ENCODE measurements at places on chromosomes 12 and 14.

DNA sequence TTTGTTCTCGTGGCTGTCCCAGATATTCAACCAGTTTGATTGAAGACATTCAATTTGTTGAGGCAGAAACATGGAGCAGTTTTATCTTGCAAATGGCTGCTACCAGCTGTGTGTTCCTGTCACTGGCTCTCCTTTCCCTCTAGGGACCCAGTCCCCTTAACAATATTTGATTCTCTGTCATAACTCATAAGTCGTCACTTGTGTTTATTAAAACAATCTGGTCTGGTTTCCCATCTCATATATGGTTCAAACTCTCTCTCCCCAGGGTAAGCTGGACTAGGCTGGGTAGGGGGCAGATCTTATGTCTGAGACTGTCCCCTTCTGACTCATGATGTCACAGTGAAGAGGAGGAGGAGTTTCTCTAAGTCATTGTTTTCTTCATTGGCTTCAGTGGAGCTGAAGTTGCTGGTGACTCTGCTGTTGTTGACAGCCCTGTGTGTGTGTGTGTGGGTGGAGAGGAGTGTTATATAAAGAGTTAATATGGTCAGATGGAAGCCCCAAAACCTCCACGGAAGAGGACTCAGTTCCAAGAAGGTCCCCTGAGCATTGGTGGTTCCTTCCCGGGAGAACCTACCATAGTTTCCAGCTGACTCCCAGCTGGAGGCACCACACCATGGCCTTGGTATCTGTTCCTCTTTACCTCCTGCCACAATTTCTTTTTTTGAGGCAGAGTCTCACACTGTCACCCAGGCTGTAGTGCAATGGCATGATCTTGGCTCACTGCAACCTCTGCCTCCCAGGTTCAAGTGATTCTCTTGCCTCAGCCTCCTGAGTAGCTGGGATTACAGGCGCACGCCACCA, 16.1 kb upstream of the GNG2 start:
- no peak for DNase-seq

DNA sequence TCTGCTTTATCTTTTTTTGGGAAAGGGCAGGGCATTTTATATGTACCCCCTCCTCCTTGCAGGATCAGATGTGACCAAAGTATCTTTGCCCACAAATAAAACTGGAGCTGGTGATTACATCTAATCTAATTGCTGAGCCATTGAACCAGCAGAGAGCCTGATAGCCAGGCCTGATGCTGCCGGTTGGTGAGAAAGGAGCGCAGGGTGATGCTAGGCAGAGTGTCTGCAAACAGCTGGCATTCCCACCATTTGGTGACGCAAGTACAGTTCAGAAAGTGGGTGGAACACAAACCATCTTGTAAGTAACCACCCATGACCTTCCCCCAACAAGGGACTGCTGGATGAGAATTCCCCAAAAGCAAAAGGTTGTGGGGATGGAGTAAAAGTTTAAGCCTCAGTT, 12.7 kb downstream of the DPPA3 start:
- DNase-seq = no peak

DNA sequence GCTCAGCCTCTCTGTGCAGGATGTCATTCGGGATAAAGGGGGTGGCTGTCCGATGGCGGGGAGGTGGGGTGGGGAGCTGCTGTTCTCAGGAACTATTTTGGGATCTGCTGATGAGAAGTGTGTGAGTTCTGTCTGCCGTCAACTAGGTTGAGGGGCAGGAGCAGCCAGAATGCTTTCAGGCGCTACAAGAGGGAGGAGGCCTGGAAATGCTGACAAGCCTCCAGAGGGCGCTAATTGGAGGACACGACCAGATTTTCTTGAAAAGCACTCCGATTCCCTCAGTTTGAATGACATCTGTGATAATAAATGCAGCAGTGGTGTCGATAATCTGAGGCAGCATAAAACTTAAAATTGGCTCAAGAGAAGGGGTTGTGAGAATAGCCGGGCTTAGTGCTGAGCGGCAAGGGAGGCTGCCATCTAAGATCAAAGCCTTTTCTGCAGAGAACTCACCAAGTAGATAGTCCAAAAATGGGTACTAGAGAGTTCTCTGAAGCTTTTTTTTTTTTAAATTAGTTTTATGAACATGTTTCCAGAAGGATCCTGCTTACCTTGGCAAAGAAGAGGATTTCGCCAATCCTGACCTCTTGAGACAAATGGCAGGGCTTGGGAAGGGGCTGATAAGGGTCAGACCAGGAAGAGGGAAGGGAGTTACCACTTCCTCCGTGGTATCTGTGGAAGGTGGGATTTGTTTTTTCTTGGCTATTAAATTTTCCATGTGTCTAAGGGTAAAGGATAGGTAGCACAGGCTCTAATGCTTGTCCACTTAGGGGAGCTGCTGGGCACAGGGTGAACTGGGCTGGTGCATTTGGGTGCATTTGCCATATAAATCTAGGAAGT, 94.4 kb downstream of the CRACR2A start:
- peak; percentile 1 for DNase-seq

DNA sequence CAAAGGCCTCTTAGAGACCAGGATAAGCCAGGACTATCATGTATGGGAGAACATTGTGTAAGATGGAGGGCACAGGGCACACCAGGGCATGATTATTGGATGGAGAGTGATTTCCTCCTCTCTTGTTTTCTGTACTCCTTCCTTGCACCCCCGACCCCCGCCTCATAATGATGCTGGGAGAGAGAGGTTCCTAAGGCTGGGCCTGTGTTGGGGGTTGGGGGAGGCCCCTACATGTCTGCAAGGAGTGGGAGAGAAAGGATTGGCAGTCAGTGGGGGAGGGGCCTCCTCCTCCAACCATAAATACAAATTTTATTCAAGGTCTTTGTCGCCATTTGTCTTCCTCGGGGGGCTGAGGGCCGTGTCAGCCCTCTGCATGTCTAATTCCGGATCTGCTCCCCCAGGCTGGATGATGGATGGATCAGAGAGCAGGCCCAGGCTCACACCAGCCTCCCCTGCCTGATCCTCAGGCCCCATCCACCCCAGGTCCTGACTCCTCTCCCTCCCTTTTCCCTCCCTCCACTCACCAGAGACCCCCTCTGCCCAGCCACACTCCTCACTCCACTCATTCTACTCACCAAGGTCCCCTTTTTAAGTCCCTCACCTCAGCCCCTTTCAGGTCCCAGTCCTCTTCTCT, 2.0 kb upstream of the C1QL4 start:
- no peak for DNase-seq

GRCh38 chr14:61747342-61747741, 14.9 kb upstream of the SNAPC1 start:
- DNase-seq = no peak

DNA sequence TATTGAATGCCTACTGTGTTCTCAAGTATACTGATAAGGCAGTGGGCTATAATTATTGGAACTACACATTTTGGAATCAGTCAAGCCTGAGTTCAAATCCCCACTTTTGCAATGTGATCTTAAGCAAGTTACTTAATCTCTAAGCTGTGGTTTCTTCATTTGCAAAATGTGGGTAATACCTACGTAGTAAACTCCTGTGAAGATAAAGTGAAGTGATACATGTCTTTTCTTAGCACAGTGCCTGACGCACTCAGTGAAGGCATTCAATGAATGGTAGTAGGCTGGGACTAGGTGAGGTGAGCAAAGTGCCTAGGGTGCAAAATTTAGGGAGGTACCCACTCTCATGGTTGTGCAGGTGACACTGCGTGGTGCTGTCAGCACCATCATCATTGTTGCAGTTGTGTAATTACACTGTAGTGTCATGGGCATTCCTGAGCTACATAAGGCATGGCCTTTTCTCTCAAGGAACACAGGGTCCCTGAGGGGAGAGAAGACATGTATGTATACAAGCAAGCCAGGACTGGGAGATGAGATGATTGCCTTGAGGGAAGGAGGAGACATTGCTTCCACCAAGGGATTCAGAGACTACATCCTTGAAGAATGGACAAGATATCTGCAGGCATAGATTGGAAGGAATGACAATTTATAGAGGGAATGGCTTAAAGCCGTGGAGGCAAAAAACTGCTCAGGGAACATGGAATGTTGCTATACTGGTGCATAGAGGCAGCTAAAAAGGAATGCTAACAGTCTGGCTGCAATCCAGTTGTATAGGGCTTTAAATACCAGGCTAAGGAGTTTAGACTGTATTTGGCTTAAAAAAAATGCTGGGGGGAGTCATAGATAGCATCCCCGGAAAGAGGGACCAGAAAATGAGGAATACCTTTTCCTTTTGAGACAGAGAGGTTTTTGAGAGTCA, 129.2 kb upstream of the ARHGAP5 start:
- no peak for DNase-seq

GRCh38 chr12:65756956-65757511, 67.2 kb upstream of the HMGA2 start:
- DNase-seq = no peak

- no peak for DNase-seq
Measured at GRCh38 chr12:19298836-19299605, 140.3 kb upstream of the AEBP2 start.

GRCh38 chr14:34029921-34030334, 79.1 kb upstream of the EGLN3 start:
- no peak for DNase-seq

- peak; percentile 49 for DNase-seq
Measured at GRCh38 chr12:95117178-95117599, 43.8 kb upstream of the NR2C1 start.

DNA sequence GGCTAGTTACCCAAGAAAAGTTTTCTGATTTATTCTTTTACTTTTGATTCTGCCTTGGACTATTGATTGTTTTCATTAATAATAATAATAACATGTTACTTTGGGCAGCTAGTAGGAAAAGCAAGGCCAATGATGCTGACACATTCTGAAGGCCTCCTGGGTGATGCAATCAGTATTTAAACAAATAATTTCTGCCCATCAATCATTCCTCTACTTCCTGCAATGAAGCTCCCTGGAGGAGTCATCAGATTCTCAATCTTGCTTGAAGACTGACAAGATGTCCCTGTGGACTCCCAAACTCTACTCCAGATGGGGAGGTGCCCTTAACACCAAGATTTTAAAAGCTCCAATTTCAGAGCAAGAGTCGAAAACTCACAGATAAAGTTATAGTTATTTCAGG, at the start of gene SPX:
Gene SPX, plus strand, starts transcription at position 244 of the 400 bp plus-strand sequence. CDS start 177 bp downstream, outside the sequence.
- no peak for DNase-seq

- peak; percentile 55 for DNase-seq
Measured at GRCh38 chr12:39620659-39621658, 1.4 kb upstream of the ABCD2 start.

DNA sequence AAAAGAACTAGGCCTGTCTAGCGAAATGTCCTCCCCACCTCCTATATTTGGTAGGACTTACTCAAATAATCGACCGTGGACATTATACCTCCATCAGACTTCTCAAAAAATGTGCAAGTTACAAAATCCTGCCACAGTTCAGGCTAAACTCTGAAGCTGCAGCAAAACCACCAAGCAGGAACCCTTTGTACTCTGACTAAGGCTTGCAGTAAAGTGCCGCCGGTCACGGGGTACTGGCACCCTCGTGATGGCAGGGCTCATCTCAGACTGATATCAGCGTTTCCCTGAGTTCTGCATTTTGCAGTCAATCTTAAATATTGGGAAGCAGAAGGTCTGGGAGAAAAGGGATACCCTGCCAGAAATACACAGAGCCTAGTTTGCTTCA, 17.1 kb downstream of the SLC11A2 start:
- peak; percentile 19 for DNase-seq

- no peak for DNase-seq
Measured at GRCh38 chr12:104372061-104372720, 68.7 kb downstream of the EID3 start.

- no peak for DNase-seq
Measured at GRCh38 chr12:121628037-121628436, 1.7 kb downstream of the ORAI1 start.

DNA sequence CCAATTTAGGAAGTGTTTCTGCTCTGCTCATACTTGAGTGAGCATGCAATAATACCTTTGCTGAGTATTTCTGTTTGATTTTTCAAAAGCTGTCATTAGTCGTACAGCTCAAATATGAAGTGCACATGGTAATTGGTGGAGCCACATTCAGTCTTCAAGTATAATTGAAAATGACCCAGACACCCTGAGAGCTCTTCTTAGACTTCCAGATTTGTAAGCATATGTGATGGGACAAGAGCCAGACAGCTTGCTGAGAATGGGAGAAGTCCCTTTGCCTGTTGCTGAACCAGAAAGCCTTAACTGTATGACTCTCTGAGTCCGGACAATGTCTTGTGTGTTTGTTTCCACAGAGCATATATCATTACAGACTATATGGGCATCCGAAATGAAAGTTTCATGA, 307.3 kb downstream of the TMEM117 start:
- DNase-seq = no peak

DNA sequence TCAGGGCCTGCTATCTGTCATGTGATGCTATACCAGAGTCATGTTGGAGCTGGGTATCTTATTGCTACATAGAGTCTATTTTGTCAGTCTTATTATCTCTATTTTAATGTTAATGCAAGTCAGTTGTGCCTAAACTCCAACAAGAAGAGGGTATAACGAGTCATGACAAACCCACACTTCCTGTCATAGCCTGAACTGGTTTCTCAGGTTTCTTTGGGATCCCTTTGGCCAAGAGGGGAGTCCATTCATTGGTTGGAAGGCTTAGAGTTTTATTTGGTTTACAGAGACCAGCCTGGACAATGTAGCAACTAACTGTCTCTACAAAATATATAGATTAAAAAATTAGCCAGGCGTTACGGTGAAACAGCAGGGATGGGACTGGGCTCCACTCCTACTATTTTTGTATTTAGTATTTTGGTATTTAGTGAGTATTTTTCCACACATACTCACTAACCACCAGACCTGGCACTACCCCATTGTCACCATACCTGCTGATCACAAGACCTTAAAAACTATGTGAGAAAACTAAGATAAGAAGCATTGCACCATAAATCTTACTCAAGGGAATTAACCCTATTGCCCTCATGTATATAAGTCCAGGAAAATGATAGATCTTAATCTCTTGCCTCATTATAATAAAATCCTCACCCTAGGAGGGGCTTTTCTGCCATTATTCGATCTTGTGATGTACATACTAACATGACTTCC, 387.5 kb downstream of the IPO8 start:
- no peak for DNase-seq

DNA sequence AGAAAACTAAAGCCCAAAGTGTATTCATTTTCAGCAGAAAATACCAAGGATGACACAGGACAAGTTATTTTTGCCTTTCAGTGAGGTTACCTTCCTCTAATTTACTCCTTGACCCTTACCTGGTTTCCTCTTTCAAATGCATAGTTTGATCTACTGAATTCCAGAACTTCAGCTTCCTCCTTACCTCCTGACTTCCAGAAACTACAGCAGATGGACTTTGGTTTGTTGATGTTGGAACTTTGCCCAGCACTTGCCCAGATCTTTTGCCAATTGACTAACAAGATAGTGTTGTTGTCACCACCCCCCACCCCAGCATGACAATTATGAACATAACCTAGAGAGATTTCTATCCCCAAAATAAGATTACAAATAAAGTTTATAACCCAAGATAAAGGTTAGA, 63.2 kb downstream of the NAV3 start:
- no peak for DNase-seq

- DNase-seq = no peak
Measured at GRCh38 chr14:92439537-92440344, 73.8 kb upstream of the RIN3 start.

DNA sequence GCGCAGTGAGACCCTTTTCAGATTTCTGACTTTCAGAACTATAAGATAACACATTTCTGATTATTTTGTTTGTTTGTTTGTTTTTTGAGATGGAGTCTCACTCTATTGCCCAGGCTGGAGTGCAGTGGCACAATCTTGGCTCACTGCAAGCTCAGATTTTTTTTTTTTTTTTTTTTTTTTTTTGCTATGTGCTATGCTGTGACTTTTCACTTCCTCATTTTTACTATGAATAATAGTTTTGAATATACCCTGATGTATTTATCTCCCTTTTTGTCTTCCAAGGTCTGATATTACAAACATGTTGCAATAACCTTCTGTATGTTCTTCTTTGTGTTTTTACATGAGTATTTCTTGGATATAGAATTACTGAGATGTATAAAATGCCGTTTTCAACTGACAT, 658.7 kb upstream of the SEL1L start:
- no peak for DNase-seq

GRCh38 chr14:22752422-22752821, 14.1 kb upstream of the OXA1L start:
- DNase-seq = no peak

Data from activated T-cell treated with anti-CD3 and anti-CD28 coated beads for 24 hours (primary cell).